ENCODE measurements at places on chromosomes 11 and 22. TPM values are rescaled to one million over a fixed set of nuclear protein-coding genes. Genes with fewer than 3 reads are reported as not detected.

Gene DNAJB7
- total RNA-seq: not detected

Gene PATE4
- total RNA-seq: not detected

Gene SLC22A8
- total RNA-seq: not detected

Gene SERGEF
- total RNA-seq: 19.7 TPM

Gene AIFM3
- total RNA-seq: 0.68 TPM

Gene VPS26B
- total RNA-seq: 20.2 TPM

Gene CST6
- total RNA-seq: 1.7 TPM

Gene C22orf23
- not detected for total RNA-seq

Gene IGSF9B
- 0.34 TPM for total RNA-seq

Gene BET1L
- total RNA-seq: 15.0 TPM

Gene ARHGAP8
- total RNA-seq: 10.3 TPM

Gene SCGB1C1
- not detected for total RNA-seq

Gene OR2AG1
- total RNA-seq: not detected

Gene CNTN5
- total RNA-seq: under 0.01 TPM

Gene SLC37A2
- total RNA-seq: 26.7 TPM

Gene SELENOO
- 22.6 TPM for total RNA-seq

Gene GPHA2
- total RNA-seq: not detected

Gene KRTAP5-1
- total RNA-seq: not detected

Gene LUZP2
- total RNA-seq: 0.36 TPM

Gene TBX1
- 7.9 TPM for total RNA-seq

Gene TPH1
- total RNA-seq: 0.07 TPM

Gene PDE2A
- 2.1 TPM for total RNA-seq

Gene TRIM68
- 14.0 TPM for total RNA-seq

Gene GGT1
- total RNA-seq: 7.3 TPM

Gene APOA4
- not detected for total RNA-seq

Gene FGF4
- total RNA-seq: not detected

Gene OR10D3
- total RNA-seq: not detected

Gene CFAP300
- total RNA-seq: 3.0 TPM

Gene OR52M1
- total RNA-seq: not detected

Gene MAPK11
- 9.5 TPM for total RNA-seq

Gene GGT5
- under 0.01 TPM for total RNA-seq

Gene ABCC8
- total RNA-seq: not detected

Gene NXPE1
- not detected for total RNA-seq

Gene PDGFB
- 3.8 TPM for total RNA-seq
